ENCODE measurements at places on chromosomes 2 and 18. TPM values are rescaled to one million over a fixed set of nuclear protein-coding genes. Genes with fewer than 3 reads are reported as not detected.

RAX gene
- total RNA-seq, result not detected

CFLAR gene
- total RNA-seq, result 80.2 TPM

AQP12A gene
- total RNA-seq, result not detected

HOXD10 gene
- total RNA-seq, result 7.5 TPM

REG3G gene
- total RNA-seq, result not detected

DLGAP1 gene
- total RNA-seq, result 0.09 TPM

PLCL1 gene
- total RNA-seq, result not detected

G6PC2 gene
- total RNA-seq, result not detected

Data from A549 treated with DMSO at 1 μM for 4 hours (cell line).